AG10803 (cell line): ENCODE measurements at places on chromosomes 7 and 10.

DNA sequence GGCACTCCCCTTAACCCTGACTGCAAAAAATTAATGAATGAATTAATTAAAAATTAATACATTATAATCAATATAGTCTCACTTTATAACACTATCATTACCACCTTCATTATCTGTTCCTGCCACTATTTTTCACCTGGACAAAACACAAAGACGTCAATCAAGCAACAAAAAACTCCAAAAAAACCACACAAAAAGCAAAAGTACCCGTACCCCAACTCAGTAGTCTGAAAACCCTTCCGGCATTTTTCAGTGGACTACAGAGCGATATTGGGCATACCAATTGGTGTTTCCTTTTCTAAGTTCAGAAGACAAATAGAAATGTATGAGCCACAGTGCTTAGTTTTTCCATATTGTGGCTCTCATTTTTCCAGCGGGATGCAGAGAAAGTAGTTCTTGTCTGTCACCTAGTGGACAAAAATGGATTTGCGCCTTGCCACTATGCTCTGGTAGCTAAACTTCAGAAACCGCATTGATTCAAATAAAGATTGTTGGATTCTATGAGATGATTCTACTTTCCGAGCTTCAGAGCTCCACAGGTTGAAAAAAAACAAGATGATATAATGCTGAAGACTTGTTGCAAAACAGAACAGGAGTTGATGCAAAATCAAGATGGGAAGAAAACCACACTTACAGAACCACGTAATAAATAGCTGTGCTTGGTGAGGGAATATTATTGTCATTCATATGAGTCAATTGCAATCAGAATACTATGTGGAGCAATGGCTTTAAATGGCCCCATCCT is 50.6 kb upstream of the ITGB1 start:
- DNase-seq, result peak; percentile 92

GRCh38 chr7:134866617-134867016 is 87.2 kb downstream of the CALD1 start:
- peak; percentile 59 for DNase-seq

GRCh38 chr10:10902951-10903350 is 114.7 kb upstream of the CELF2 start:
- DNase-seq, result no peak

DNA sequence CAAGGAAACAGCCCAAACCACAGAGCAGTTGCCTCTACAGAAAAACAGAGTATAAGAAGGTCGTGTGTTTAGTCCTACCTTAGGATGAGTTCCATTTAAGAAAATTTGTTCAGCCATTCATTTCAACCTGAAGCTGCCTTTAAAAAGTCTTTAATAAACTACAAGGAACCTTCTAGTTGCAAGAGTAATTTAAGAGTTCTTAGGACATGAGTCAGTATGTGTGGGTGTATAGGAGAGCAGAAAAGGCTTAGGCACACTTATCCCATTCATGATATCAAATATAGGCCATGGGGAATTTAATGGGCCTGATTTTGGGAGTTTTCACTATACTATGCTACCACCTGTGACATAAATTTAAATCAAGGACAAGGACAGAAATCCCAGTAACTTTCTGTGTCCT is 496.8 kb downstream of the TFEC start:
- peak; percentile 5 for DNase-seq

- DNase-seq, result peak; percentile 54
Observed at GRCh38 chr7:19491821-19492452, 216.9 kb downstream of the POLR1F start.
